ENCODE measurements at places on chromosomes 1 and 21. TPM values are rescaled to one million over a fixed set of nuclear protein-coding genes. Genes with fewer than 3 reads are reported as not detected.

LCE1F gene
- not detected for total RNA-seq

NKAIN1 gene
- under 0.01 TPM for total RNA-seq

CD5L gene
- not detected for total RNA-seq

LEFTY1 gene
- total RNA-seq = not detected

COL16A1 gene
- total RNA-seq = 34.2 TPM

PGLYRP4 gene
- not detected for total RNA-seq

SCCPDH gene
- total RNA-seq = 46.9 TPM

OR2T11 gene
- not detected for total RNA-seq

DNA sequence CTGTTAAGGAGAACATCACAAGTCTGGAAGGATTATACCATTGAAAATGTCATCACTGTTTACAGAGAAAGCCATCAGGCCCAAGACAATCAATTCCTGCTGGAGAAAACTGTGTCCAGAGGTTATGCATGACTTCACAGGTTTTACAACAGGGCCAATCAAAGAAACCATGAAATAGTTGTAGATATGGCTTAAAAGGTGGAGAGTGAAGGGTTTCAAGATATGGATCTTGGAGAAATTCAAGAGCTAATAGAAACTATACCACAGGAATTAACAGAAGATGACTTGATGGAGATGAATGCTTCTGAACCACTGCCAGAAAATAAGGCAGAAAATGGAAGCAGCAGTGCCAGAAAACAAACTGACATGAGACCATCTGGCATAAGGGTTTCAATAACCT is 30.2 kb downstream of the USP1 start:
- peak; percentile 1 for DNase-seq

- DNase-seq = no peak
These were observed 85.5 kb upstream of the CACNA1E start for GRCh38 chr1:181397845-181398244.

- peak; percentile 69 for DNase-seq
These were observed at the start of gene S1PR1 for GRCh38 chr1:101236516-101237228. Gene S1PR1, plus strand, starts transcription at chr1:101237019. Its CDS starts 1,966 bp downstream, at chr1:101238985.

DNA sequence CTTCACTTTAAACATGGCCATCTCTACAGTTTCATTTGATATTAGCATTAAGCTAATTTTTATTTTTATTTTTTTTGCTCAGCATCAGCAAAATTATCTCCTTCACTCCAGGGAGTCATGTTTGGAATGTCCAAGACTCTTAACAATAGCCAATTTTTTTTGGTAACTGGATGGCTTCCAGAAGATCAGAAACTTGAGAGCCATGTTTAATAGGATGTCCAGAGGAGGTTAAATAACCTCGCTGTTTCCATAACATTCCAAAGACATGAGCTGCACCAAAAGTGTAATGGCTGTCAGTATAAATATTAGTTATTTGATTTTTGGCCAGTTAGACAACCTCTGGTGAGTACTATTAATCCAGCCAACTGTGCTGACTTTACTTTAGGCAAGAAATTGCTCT is 80.7 kb downstream of the DNTTIP2 start:
- peak; percentile 89 for DNase-seq

- no peak for DNase-seq
These were observed 8.0 kb upstream of the OXCT2 start for GRCh38 chr1:39779137-39779536.

- no peak for DNase-seq
These were observed 29.9 kb downstream of the TMCO1 start for GRCh38 chr1:165738794-165739193.

DNA sequence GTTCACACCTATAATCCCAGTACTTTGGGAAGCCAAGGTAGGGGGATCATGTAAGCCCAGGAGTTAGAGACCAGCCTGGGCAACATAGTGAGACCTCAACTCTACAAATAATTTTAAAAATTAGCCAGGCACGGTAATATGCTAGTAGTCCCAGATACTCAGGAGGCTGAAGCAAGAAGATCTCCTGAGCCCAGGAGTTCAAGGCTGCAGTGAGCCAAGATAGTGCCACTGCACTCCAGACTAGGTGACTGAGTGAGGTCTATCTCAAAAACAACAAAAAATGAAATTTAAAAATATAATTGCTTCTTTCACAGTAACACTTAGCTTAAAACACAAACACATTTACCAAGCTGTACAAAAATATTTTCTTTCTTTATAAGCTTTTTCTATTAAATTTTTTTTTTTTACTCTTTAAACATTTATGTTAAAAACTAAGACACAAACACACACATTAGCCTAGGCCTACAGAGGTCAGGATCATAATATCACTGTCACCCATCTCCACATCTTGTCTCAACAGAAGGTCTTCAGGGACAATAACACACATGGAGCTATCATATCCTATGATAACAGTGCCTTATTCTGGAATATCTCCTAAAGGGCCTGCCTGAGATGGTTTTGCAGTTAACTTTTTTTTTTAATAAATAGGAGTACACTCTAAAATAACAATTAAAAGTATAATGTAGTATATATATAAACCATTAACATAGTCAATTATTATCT is 43.9 kb downstream of the TESK2 start:
- no peak for DNase-seq

DNA sequence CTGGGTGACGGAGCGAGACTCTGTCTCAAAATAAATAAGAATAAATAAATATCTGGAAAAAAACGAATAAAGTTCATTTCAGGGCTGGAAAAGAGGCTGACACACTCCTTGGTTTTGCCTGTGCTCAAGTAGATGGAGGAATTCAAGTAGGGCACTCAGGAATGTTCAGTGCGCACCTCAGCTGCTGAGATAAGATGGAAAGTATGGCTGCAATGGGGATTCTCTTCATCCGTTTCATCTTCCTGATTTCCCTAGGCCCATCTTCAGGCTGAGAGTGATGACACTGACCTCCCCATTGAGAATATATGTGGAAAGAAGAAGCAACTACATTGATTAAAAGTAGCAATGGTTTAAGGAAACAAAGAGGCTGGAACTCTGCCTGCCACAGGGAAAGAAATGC is 130.5 kb upstream of the ZNF644 start:
- DNase-seq = no peak

- DNase-seq = no peak
These were observed 2.3 kb downstream of the DPT start for GRCh38 chr1:168726719-168727118.

DNA sequence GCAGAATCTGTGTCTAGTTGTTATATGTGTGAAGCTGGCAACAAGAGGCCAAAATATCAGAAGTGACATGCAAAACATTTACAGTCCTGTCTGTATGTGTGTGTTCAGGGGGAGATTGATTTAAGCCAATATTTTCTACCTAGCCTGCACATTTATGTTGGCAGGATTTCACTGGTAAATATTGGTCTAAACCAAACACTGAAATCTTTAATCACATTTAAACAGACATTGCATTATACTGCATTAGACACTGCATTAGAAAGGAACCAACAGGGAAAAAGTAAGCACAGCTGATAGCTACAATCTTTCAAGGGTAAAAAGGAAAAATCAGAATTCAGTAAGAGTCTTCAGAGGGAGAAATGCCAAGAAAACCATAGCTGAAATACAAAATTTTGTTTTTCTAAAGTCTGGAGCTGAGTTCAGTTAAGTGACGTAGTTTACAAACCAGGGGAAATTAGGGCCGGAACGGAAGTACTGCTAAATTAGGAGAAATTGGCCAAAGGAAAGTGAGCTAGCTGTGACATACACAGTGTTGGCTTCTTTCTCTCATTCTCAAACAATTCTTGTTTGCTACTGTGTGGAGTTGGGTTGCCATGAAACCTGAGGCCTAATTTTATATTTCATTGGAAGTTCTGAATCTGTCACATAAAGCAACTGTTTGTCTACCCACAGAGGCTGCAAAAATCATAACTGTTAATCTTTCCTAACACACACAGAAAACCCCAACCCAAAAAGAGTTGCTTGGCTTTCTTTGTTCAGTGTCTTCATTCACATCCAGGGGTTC is 217.3 kb upstream of the SGIP1 start:
- peak; percentile 23 for DNase-seq

DNA sequence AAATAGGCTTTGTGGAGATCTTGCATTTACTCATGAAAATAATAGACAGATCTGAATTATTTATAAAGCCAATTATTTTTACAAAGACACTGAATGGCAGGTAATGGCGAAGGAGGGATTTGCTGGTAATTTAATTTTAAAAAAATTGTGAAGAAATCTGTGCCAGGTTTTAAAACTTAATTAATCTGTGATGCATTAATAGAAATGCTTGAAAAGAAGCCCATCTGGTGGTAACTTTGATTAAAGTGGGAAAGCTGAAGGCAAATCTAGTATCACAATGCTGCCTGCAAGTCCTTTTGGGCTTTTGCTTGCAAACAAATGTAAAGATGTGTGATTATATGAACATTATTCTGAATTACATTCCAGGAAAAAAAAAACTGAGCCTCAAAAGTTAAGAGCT is 433.2 kb upstream of the DEPDC1 start:
- no peak for DNase-seq

GRCh38 chr1:41587791-41588190 is 103.3 kb upstream of the EDN2 start:
- DNase-seq = no peak

DNA sequence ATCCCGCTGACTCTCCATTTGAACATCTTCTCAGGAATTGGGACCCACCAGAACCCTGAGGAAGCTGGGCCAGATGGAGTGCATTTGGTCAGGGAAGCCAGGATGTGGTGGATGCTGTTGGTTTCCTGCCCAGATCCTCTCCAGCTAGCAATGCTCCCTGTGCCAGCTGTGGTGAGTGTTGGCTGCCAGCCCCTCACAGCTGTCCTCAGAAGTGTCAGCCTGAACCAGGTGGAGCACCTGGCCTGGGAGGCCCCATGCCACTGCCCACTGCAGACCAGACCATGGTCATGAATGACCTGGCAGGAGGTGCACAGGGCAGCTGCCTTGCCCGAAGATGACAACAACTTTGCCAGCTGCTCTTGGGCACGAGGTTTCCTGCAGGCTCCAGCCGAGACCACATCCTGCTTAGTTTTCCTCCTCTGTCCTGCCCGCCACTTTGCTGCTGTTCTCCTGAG is 54.4 kb downstream of the PRSS38 start:
- no peak for DNase-seq

DNA sequence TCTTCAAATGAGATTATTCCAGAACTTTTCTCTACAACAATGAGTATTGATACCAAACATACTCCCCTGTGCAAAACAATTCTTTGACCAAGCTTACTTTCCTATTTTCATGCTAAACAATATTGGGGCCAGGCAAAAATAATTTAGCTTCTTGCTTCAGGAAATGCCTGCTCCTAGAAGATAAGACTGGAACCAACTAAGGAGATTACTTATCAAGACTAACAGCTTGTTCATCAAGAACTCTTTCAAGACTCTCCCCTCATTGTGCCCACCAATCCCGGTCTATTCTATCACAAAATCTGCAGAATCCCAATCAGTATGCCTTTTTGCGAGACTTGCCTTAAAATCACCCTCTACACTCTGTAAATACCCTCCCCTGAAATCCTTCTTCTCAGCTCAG is 536.6 kb downstream of the RWDD3 start:
- no peak for DNase-seq

DNA sequence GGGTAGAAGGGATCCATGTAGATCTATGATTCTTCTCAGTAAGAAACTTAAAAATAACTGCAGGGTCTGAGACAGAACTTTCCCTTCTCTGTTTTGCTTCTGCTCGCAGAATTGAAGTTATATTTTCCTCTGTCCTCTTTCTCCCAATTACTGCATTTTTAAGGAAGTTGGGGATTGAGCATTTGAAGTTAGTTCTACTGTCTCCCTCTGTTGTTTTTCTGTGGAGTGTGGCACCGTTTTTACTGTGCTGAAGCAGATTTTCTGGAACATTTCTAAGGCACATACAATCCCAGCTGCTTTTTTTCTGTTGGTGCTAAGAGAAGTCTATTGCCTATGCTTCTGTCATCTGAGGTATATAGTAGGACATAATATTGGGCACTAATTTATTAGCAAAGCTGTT is 43.3 kb downstream of the RASAL2 start:
- DNase-seq = no peak

GRCh38 chr1:219391297-219391696 is 217.6 kb downstream of the LYPLAL1 start:
- DNase-seq = no peak

- no peak for DNase-seq
These were observed 190.0 kb upstream of the VAMP3 start for GRCh38 chr1:7580923-7581753.

DNA sequence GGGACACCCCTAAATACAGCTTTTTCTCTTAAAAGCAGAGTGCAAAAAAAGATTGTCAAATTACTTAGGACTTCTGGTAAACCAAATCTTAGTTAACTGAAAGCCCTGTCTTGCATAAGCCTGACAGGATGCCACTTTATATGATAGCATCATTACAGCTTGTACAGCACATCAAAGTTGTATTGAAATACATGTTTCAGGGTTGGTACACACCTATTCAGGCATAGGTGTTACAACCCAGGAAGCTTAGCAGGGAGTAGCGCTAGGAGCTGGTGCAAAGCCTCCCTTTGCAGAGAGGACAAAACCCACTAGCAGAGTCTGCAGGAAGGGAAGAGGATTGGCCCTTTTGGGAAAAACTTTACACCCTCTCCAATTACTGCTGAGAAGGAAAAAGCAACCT is 258.9 kb upstream of the SGIP1 start:
- no peak for DNase-seq

- DNase-seq = no peak
These were observed 49.6 kb downstream of the EDN2 start for GRCh38 chr1:41434748-41435449.

DNA sequence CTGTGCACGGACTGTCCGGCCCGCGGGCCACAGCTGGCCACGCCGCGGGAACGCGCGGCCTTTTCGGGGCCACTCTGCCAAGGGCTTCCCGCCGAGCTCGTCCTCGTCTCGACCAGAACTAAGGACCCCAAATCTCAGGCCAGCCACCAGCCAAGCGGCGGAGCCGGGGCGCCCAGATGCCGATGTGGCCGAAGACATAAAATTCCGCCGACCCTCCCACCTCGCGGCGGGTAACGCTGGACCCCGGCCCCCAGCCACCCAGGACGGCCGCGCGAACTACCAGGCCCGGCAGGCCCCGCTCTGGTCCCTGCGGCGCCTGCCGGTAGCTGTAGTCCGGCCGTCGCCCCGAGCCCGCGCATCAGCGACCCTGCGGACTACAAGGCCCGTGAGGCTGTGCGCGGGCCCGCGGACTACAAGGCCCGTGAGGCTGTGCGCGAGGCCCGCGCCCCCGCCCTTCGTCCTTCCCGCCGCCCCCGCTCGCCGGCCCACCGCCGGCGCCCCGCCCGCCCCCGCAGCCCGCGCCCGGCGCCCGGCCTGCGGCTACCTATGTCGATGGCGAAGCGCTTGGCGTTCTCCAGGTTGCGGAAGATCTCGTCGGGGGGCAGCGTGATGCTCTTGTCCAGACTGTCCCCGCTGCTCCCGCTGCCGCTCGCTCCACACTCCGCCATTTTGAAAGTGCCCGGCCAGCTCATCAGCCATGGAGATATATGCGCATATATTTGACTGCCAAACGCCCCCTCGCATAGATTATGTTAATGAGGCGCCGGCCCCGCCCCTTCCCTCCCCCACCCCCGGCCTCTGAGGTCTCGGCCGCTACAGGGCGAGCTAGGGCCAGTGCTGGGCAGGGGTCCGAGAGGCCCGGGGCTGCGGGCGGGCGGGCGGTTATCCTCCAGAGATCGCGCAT is at the start of gene PANK4:
Gene PANK4, minus strand, starts transcription at position 677 of the 904 bp plus-strand sequence. Its CDS starts 9 bp downstream, at position 668.
- peak; percentile 93 for DNase-seq
